ENCODE measurements at places on chromosomes 6 and 20. TPM values are rescaled to one million over a fixed set of nuclear protein-coding genes. Genes with fewer than 3 reads are reported as not detected.

The HDAC2 gene
- 331 TPM for total RNA-seq

The HCK gene
- not detected for total RNA-seq

The C6orf58 gene
- total RNA-seq = not detected

The MYBL2 gene
- 191 TPM for total RNA-seq

The SPATS1 gene
- total RNA-seq = not detected
